ENCODE measurements at places on chromosomes 5 and 9.

DNA sequence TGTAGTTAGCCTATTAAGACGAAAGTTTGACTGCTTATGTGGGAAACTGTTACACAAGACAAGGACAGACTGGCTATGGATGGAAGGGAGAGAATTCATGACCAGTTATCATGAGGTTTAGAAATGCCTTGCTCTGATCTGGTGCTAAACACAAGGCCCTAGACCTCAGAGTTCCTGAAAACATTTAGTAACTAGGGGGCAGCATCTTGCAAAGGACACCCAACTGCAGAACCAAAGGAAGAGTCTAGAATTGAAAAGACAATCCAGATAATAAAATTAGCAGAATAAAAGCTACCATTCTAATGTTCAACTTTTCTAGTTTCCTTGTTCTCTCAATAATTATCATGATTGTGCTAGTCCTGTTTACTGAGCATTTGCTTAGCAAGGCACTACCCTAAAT is 130.5 kb upstream of the GPR151 start:
- DNase-seq, result no peak

DNA sequence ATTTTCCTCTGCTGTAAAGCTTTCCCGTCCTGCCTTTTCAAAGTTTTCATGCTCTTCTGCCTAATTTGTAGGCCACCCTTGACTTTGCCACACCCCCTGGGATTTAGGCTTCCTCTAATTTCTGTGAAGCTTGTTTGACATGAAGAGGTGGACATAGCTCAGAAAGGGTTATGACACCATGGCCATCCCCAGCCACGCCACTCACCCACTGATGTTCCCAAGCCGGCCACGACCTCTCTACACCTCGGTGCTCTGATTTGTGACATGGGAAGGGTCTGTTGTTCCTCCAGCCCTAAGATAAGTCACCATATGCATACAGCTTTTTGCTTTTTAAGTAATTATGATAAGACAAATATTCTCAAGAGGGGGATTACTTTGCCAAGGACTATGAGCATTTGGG is 139.5 kb downstream of the BARX1 start:
- DNase-seq, result no peak

GRCh38 chr5:175230299-175230698 is 213.7 kb downstream of the DRD1 start:
- DNase-seq, result no peak

DNA sequence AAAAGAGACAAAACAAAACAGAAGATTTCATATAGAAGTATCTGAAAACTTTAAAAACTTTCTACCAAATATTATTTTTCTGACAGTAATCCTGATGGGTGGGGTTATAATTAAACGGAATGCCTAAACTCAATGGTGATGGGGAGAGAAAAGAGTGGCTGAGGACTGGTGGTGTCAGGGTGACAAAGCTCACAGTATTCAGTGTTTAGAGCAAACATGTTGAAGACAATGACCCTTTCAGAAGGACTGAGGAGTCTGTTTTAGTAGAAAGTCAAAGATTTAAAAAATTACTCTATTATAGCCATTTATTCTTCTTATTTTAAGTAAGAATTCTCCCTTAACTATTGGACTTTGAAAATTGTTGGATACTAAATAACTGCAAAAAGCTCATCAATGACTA is 1144.0 kb downstream of the TAF11L14 start:
- no peak for DNase-seq

DNA sequence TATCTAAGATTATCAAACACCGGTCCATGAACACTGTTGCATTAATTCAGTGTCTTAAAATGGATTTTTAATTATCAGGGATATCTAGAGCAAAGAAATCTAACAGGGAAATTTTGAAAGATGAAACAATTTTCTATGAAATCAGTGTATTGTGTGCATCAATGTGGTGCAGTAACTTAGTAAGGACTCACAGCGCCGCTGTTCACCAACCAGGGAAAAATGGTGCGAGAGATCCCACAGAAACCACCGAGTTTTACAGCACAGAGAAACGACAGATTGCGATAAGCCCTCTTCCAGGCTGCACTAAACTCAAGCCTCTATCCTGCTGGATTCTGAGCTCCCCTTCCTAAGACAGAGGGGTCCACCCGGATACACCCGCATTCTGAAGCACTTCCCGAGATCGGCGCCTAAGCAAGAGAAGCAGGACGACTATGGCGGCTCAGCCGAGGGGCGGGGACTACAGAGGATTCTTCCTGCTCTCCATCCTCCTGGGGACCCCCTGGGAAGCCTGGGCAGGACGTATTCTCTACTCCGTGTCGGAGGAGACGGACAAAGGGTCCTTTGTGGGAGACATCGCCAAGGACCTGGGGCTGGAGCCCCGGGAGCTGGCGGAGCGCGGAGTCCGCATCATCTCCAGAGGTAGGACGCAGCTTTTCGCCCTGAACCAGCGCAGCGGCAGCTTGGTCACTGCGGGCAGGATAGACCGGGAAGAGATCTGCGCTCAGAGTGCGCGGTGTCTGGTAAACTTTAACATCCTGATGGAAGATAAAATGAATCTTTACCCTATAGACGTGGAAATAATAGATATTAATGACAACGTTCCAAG is at the start of gene PCDHGA7:
PCDHGA7 (plus strand) TSS at position 274 of the 826 bp plus-strand sequence; CDS start at position 432, 158 bp downstream.
- DNase-seq, result no peak

DNA sequence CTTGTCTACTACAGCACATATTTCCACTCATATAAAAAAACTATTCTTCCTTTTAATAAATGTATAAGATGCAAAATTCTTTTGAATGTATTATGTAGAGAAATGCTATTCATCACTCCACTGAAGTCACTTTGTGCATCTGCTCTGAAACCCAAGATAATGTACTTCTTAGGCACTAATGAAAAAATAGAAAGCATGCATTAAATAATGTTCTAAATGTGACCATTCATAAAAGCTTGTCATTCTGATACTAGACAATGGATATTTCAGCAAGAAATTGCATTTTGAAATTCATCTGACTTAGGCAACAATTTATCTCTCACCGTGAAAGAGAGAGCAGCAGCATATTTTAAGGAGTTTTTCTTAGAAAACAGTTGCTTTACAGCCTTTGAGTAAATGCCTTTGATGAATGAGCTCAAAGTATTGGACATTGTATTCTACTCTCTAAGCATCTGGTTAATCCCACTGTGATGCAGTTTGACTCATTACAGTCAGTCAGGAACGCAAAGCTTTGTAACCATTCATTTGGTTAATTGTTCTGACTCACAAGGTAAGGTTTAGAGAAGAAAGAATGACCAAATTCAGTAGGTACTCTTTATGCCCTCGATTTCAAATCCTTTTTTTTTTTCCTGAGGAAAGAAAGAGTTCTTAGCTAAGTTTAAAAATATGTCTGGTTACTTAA is 2233.8 kb upstream of the C9orf72 start:
- DNase-seq, result no peak

- DNase-seq, result no peak
Observed at GRCh38 chr5:74233091-74233490, 407.4 kb downstream of the ENC1 start.

DNA sequence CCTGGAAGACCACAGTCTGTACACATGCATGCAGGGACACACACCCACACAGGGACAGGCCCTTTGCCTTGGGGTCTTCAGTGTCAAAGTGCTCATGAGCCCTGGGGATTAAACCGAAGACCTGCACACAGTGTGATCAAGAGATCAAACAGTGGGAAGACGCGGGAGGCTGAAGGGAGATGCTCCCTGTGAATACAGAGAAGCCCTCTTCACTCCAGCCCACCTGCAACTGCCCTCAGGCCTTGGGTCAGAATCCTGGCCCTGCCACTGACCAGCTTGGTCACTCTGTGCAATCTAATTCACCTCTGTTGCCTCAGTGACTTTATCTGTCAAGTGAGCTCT is 2.9 kb downstream of the RALGDS start:
- DNase-seq, result no peak

- DNase-seq, result no peak
Observed at GRCh38 chr5:133439859-133440258, 172.5 kb downstream of the FSTL4 start.

DNA sequence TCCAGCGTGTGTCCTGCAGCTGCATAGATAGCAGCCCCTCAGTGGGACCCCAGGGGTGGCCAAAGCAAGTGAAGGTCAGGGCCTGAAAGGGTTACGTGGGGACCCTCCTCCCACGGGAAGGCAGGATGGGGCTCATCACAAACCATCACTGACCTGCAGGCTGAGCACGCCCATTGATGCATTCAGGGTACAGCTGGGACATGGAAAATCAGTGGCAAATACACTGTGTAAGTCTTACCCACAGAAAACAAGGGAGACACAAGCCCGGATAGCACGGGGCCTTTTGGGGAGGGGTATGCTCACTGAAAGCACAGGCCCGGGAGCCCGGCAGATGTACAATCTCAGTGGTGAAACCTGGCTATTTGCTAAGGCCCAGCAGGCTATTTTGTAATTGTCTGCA is 49.1 kb downstream of the SEMA4D start:
- DNase-seq, result no peak

DNA sequence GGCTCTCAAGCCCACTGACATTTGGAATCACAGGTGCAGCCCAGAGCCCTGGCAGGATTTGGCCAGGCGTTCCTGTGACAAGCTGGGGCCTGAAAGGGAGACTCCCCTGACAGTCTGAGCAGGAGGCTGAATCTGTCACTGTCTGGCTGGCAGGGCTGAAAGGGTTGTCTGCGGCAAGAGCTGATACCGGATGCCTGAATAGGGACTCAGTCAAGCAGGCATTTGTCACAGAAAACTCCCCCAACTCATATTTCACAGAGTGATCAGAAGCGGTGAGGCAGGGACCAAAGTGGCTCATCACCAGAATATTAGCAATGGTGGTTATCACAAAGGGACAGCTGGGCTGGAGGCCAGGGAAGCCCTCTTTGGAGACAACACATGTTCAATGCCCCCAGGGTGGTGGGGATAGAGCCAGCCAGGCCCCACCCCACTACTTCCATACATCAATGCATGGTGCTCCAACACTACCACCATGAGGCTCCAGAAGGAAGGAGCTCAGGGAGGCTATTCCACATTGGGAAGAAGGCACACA is 295.5 kb downstream of the DTWD2 start:
- no peak for DNase-seq

DNA sequence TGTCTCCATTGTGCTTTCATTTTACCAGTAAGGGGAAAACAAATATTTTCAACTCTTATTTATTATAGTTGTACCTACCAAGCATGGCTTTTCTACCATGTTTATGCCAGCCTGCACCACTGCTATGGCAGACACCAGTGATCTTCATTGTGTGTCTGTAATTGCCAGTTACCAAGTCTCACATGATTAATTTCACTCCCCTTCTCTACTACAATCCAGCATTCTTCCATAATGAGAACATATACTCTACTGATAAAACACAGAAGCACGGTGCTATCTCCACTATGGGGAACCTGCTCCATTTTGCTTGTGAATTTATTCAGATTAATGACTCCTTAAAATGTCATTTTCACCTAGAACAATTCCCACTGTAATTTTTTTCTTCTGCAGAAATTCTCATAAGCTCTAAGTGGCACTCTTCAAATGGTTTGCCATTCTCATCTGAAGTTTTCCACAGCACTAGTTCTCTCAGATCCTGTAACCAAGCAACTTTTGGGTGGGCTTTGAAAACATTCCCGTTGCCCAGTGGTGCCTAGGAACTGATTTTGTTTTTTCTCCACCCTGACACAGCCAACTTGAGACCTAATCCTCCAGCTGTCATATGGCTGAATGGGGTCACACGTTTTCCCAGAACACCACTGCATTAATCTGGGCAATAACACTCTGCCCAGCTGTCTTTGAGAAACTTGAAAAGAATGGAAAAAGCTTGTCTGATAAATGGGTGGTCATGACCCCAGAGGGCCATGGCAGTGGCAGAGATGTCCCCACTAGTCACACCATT is 222.7 kb upstream of the RASEF start:
- no peak for DNase-seq

DNA sequence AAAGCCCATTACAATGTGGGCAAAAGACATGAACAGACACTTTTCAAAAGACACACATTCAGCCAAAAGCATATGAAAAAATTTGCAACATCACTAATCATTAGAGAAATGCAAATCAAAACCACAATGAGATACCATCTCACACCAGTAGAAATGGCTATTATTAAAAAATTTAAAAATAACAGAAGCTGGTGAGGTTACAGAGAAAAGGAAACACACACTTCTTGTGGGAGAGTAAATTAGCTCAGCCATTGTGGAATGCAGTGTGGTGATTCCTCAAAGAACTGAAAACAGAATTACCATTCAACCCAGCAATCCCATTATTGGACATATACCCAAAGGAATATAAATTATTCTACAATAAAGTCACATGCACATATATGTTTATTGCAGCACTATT is 585.2 kb upstream of the TUSC1 start:
- no peak for DNase-seq

DNA sequence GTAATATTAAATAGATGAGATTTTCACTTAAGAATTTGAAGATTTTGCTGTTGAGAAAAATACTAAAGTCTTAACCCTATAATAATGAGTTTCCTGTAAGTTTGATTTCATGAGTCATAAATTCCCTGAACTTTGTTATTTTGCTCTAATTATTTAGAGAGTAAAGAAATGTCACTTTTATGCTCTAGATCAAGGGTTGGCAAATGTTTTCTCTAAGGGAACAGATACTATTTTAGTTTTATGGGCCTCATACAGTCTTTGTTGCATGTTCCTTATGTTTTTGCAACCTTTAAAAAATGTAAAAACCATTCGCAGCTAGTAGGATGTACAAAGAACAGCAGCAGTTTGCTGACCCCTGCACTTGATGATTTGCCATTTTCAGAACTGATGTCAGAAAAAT is 480 bp upstream of the TXNDC8 start:
- no peak for DNase-seq

- DNase-seq, result no peak
Observed at GRCh38 chr5:179115307-179115706, 55.1 kb downstream of the ZNF354C start.

DNA sequence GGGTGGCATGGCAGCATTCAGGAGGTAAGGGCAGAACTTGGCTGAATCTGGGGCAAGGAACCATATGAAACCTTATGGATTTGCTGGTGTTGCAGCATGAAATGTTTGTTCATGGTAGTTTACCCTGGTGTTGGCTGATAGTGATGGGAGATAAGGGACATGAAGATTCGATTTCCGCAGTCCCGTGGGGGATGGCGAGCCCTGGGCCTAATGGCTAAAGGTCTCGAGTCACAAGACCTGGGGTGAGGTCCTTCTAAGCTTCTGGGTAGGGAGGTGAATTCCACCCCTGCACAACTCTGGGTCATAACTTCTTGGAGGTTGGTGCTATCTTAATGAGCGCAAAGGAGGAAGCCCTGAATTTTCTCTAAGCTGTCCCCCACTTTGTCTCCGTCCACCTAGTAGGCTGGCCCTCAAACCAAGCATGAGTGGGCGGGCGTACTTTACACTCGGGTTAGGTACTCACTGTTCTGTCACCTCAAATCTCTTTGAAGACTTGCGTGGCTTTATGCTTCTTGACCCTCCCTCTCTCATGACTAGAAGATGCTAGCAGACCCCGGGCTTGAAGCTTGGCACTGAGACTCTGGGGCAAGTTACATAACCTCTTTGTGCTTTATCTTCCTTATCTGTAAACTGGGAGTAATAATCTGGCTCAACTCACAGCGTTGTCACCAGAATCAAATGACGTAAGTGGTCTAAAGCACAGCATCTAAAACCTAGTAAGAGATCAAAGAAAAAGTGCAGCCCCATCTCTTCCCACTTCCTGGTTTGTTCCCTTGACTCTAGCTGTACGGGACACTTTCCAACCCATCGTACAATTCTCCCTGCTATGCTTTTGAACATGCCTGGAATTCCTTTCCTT is 72.5 kb downstream of the BASP1 start:
- DNase-seq, result no peak

GRCh38 chr5:51033215-51033614 is 350.0 kb upstream of the ISL1 start:
- DNase-seq, result no peak

- DNase-seq, result no peak
Observed at GRCh38 chr9:31314241-31314640, 1070.2 kb upstream of the ACO1 start.

All from hematopoietic multipotent progenitor cell treated with erythropoietin and hydrocortisone succinate and interleukin-3 and kit ligand, for 8 days (in vitro differentiated cells).